ENCODE measurements at places on chromosomes 6 and 20. TPM values are rescaled to one million over a fixed set of nuclear protein-coding genes. Genes with fewer than 3 reads are reported as not detected.

- no peak for DNase-seq
Observed at GRCh38 chr6:3867641-3868502, 18.7 kb downstream of the FAM50B start.

The RIPOR3 gene
- total RNA-seq: 3.3 TPM

The RAMACL gene
- total RNA-seq: 1.6 TPM

The SIRPB1 gene
- total RNA-seq: 1.7 TPM

GRCh38 chr20:61957961-61958715, 107.5 kb downstream of the TAF4 start:
- no peak for DNase-seq

The RAB32 gene
- 12.5 TPM for total RNA-seq

The SLC17A2 gene
- total RNA-seq: not detected

The HMGCLL1 gene
- total RNA-seq: 1.2 TPM

DNA sequence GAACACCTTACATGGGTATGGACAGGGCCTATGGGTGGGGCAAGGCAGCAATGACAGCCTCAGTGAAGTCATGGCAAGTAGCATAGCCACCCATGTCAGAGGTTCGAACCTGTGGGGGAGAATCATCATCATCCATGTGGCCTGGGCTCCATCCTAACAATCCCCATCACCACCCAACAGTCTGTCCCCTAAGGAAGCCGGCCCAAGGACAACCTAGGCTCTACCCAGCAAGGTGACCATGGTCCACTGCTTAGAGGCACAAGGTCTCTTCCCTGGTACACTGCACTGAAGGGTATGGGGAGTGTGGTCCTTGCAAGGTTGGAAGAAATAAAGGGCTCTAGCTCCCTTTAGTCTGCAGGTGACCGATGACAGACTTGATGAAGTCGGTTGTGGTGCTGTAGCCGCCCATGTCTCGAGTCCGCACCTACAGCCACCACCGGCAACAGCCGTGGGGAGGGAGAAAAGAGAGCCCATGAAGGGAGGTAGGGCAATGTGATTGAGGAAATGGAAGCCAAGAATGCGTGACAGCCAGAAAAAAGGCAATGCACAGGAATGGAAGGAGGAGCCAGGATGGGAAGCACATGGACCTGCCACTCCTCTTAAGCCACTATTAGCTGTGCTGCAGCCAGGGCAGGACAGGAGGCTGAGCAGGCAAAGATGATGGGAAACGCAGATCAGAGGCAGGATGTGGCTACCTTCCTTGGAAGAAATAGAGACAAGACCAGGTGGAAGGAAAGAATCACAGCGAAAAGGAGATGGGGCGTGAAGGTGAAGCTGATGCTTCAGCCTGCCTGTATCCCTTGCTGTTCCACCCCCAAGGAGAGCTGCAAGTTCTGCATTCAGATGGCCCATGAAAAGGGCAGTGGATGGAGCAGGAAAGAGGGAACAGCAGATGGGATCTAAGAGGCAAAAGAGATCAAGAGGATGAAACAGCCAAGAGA, 5.3 kb downstream of the IDH3B start:
- no peak for DNase-seq

DNA sequence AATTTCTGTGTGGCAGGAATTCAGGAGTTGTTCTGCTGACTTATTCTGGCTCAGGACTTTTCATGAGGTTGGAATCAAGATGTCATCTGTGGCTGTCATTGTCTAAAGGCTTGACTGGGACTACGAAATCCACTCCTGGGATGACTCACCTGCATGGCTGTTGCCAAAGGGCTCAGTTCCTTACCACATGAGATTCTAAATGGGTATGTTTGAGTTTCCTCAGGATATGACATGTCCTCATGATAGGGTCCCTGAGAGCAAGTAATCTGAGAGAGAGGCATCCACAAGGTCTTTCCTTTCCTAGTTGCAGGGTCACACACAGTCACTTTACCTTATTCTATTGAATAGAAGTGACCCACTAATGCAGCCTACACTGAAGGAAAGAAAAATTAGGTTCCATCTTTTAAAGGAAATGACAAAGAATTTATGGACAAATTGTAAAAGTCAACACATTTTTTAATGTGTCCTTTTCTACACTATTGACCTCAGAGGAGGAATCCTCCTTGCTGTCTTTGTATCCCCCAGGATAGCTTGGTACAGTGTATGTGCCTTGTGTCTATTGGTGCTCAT, 1025.0 kb upstream of the GJE1 start:
- no peak for DNase-seq

Data from left cardiac atrium (tissue), 4 donors.